ENCODE measurements at places on chromosomes 1 and 21.
A peak's percentile ranks its signal among the peaks of the same experiment; 100 is the strongest.

- no peak for DNase-seq
These were observed 12.0 kb upstream of the SKI start for GRCh38 chr1:2215909-2216766.

DNA sequence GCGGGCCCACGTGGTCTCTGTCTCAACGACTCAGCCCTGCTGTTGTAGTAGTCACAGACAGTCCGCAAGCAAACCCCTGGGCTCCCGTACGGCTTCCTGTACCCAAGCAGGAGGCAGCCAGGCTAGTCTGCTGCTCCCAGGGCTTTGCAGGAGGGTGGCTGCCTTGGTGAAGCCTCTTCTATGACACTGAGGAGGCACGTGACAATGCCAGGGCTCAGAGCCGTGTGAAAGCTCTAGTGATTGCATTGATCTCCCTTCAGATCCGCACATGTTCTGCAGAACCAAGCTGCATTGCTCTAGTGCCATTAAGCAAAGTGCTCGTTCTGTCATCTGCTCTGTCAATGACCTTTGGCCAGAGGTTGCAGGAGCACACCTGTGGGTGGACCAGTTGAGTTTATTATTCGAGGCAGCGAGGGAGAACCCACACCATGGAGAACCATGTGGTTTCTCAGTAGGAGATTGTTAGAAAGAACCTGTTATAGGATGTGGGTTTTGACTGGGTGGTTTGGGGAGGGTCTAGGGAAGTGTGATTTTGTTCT lies 18.0 kb downstream of the UMODL1 start:
- no peak for DNase-seq

DNA sequence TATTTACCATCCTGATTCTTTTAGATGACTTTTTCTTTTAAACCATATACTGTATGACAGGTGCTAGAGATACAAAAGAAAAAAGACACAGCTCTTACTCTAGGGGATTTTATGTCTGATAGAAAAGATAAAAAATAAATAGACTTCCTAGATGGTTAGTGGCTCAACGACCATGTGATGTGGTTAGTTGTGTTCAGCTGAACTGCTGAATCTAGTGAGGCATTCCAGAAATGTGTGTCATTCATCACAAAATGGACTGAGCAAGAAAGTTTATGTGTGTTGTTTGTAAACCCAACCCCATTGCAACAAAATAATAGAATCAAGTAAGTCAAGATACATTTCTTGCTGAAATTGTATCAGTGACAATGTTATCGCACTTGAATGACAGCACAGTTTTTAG lies 205.8 kb upstream of the LYPLAL1 start:
- no peak for DNase-seq

GRCh38 chr1:23799570-23800399 lies 769 bp downstream of the GALE start:
- DNase-seq = no peak

GRCh38 chr1:41013796-41014195 lies 7.7 kb downstream of the SLFNL1 start:
- DNase-seq = no peak

- no peak for DNase-seq
These were observed 40.0 kb downstream of the EPHB2 start for GRCh38 chr1:22750685-22751051.

DNA sequence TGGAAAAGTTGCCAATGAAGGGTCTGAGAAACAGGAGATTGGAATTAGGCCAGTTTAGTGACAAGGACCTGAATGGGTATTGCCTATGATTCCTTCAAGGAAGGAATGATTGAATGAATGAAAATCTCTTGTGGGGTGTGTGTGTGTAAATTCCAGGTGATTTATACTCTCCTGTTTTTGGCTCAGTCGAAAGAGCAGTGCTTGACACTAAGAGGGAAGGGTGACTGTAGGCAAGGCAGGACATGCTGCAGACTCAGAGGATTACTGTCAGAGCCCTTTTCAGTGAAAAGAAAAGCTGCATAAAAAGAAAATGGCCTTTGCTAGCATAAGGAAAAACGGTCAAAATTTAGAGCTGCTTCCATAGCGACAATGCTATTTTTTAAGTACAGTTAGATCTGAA lies 30.1 kb downstream of the C1orf21 start:
- DNase-seq = no peak

DNA sequence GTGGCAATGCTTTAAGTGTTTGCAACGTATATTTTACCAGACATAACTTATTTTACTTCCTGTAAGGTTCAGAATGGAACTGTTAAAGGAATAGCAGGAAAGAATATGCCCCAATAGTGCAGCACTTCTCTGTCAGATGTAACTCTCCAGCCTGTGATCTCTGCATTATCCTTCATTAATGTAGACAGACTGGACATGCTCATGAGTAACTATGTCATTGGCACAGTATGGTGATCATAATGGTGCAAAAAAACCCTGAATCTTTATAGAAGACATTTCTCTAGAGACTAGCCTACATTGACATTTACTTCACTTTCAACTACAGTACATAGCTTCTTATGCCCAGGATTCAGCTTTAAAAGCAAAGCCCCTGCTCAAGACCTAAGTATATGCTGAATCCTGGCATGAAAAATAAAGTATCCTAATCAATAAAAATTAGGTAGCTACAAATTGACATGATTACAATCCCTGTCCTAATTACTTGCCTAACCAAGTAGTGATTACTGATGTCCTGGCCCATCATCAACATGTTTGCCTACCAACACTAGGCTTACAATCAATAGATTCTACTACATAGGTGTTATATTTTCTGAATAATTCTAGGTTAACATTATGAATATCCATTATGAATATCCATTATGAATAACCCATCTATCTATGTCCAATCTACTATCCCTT lies 13.9 kb downstream of the COX20 start:
- DNase-seq = no peak

DNA sequence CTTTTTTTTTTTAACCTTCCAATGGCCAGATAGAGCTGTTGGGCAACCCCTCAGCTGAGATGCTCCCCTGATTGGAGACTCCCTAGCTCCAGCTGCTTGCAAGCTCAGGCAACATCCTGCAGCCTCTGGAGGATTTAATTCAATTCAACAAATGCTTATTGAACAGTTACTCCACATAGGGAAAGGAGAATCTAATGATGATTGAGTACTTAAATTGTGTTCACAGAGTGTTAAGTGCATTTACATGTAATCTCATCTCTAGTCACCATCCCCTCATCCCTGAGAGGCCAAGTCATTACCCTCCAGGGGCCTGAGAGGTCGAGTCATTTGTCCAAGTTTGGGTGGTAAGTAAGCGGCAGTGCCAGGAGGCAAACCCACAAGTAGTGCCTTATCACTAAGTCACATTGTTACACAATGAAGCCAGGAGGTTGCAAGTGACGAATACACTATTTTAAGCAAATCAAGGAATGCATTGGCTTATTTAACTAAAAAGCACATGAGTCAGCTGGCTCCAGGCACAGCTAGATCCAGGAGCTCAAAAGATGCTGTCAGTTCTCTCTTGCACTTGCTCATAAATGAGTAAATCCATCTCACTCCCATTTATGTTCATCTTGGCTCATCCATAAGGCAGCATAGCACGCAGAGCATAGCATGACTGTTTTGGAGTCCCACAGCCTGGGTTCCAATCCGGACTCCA lies 64.3 kb downstream of the OPTC start:
- DNase-seq = peak; percentile 76

GRCh38 chr21:27423906-27424595 lies 457.2 kb upstream of the ADAMTS5 start:
- DNase-seq = no peak

DNA sequence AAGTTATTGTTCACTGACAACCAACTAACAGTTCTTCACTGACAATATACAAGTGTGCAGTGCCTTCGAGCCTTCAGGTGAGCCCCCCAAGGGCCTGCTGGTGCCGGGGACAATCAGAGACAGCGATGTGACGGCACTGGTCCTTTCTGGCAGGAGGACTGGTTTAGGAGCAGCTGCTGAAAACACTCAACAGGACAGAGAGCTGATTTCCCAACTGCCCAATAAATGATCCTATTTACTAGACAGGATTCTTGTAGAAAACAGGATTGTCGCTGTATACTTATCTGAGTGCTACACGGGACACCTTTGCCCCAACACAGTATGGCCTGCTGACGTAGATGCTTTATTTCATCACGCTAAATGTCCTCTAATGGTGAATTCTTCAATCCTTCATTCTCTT lies 65.4 kb downstream of the TP53BP2 start:
- DNase-seq = no peak

GRCh38 chr1:226360106-226360746 lies 47.7 kb downstream of the PARP1 start:
- DNase-seq = no peak

DNA sequence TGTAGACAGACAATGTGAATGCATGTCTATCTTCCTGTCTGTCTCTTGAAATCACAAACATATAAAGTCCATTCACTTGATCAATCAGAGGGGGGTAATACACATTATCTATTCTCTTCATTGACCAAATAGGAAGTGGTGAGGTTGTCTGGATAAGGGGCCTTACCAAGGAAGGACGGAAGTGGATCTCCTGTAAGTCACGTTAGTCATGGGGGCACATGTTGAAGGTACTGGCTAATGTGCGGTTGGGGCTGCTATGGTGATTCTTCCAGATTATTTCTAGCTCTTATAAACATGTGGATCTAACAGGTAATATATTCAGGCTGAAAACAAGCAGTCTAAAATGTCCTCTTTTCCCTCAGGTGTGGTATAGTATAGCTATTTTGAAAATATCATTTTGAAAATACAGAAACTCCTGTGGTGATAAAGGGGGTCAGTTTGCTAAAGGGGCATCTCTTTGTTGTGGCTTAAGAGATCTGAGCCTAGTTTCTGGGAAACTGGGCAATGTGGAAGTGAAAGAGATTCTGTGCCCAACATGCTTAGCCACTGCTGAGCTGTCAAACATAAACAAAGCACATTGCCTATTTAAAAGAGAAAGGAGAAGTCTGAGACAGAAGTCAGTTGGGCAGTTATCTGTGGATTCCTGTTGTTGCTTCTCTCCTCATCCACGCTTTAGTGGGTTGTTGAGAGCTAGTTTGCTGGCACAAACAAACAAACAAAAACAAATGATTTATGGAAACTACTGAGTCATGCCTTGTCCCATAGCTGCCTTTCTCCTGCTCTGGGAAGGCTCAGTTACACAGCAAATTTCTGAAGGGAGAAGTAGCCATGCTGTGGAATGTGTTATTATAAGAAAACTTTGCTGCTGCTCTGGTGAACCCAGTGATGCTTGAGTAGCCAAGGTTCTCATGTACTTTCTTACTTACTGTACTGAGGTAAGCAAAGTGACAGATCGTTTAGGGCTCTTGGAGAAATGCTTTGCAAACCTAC lies 166.9 kb downstream of the HLX start:
- no peak for DNase-seq

DNA sequence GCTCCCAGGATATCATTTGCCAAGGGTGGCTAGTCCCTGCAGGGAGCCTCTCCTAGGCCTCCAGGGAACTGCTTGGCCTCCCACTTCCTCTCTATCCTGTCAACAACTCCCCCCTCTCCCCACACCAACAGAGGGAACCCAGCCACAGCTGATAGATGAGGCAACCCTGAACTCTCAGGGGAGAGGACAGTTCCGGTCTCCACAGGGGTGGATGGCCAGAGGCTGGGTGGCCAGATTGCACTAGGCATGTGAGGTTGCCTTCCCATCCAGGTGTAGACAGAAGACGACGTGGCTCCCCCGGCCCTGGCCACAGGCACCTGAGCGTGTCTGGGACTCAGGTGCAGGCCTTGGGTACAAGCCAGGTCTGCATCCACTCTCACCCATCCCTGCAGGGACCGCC lies 53.3 kb downstream of the TOR1AIP2 start:
- DNase-seq = no peak

GRCh38 chr1:238404481-238404880 lies 513.8 kb upstream of the ZP4 start:
- no peak for DNase-seq

GRCh38 chr1:61436491-61437120 lies 288.3 kb downstream of the TM2D1 start:
- no peak for DNase-seq

- DNase-seq = no peak
These were observed 131.3 kb downstream of the NTPCR start for GRCh38 chr1:233081735-233082134.

GRCh38 chr1:167666416-167666815 lies 36.4 kb downstream of the RCSD1 start:
- no peak for DNase-seq

DNA sequence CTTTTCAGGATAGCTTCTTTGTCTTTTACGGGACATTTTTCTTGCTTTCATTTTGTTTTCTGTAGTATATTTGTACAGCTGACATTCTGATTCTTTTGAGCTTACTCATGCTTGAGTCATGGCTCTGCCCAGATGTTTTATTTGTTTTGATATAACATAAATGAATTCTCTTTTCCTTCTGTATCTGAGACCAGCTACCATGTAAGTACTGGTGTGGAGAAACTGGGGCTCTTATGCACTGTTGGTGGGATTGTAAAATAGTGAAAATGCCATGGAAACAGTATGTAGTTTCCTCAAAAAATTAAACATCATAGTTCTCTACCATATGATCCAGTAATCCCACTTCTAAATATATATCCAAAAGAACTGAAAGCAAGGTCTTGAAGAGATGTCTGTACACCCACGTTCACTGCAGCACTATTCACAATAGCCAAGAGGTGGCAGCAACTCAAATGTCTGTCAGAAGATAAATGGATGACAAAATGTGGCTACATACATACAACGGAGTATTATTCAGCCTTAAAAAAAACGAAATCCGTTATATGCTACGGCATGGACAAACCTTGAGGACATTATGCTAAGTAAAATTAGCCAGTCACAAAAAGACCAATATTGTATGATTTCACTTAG lies 61.4 kb downstream of the EIF2B3 start:
- no peak for DNase-seq

GRCh38 chr1:243399561-243400155 lies 143.8 kb downstream of the SDCCAG8 start:
- no peak for DNase-seq

- no peak for DNase-seq
These were observed 189.0 kb upstream of the FGGY start for GRCh38 chr1:59107916-59108315.

- no peak for DNase-seq
These were observed 31.4 kb upstream of the LGALS8 start for GRCh38 chr1:236492378-236492777.

- no peak for DNase-seq
These were observed 139.8 kb upstream of the ST6GALNAC5 start for GRCh38 chr1:76727520-76727919.

- no peak for DNase-seq
These were observed 107.4 kb upstream of the KIAA1614 start for GRCh38 chr1:180805316-180805715.

- peak; percentile 58 for DNase-seq
These were observed 582.7 kb downstream of the PTPRC start for GRCh38 chr1:199221371-199222150.

DNA sequence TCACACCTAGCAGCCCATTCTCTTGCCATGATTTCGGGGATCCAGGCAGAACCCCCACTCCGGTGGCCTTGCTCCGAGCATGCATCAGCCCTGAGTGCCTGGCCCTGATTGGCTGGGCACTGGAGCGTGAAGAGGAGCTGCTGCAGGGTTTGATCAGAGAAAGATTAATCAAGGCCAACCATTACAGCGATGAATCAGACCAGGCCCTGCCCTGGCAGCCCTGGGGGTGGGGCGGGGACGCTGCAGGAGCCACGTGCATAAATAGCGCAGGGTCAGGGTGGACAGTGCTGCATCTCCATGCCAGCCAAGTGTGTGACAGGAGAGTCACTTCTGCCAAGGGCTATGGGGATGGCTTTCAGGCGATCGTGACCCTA lies 3.4 kb upstream of the FAM131C start:
- no peak for DNase-seq

Data from NCI-H1436 (cell line).